ENCODE measurements at places on chromosomes 7 and 10.

DNA sequence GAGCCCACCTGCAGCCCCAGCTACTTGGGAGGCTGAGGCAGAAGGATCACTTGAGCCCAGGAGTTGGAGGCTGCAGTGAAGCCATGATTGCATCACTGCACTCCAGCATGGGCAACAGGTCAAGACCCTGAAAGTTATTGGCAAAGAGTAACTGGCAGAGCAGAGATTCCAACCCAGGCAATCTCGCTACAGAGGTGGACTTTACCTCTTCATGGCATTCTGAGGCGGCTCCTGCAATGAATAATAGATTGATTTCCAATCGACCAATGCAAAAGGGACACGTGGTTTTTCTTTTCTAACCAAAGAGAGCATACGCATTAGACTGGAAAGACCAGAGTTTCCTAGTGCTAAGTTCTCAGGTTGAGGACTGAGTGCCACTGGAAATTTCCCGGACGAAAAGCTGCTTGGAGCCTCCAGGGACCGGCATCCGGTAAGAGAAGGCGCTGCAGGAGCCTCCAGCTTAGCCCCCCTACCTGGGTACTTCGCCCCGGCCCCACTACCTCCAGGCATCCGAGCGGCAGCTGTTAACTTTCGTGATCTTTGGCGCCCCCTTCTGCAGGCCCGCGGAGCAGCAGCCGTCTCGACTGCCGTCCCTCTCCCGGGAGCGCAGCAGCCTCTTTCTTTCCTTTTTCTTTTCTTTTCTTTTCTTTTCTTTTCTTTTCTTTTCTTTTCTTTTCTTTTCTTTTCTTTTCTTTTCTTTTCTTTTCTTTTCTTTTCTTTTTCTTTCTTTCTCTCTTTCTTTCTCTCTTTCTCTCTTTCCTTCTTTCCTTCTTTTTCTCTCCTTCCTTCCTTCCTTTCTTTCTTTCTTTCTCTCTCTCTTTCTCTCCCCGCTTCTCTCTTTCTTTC, 4.1 kb downstream of the MBLAC1 start:
- peak; percentile 48 for DNase-seq

DNA sequence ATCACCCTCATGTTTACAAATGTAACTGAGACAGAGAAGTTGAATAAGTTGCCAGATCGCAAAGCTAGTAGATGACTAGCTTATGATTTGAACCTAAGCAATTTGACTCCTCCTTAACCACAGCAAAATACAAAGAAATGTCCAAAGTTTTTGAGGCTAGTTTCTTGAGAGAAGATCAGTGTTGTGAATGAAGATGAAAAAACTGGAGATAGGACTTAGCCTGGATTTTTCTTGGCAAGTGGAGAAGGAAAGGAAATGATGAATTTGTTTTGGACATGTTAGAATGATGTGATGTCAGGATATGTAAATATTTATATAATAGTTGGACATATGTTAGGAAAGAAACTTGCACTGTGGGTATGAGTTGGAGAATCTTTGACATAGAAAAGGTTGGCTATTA, 149.8 kb downstream of the LSMEM1 start:
- DNase-seq: no peak

- no peak for DNase-seq
Measured at GRCh38 chr7:148708026-148708885, 9.6 kb downstream of the CUL1 start.

- no peak for DNase-seq
Measured at GRCh38 chr10:62904281-62904875, 88.2 kb upstream of the EGR2 start.

DNA sequence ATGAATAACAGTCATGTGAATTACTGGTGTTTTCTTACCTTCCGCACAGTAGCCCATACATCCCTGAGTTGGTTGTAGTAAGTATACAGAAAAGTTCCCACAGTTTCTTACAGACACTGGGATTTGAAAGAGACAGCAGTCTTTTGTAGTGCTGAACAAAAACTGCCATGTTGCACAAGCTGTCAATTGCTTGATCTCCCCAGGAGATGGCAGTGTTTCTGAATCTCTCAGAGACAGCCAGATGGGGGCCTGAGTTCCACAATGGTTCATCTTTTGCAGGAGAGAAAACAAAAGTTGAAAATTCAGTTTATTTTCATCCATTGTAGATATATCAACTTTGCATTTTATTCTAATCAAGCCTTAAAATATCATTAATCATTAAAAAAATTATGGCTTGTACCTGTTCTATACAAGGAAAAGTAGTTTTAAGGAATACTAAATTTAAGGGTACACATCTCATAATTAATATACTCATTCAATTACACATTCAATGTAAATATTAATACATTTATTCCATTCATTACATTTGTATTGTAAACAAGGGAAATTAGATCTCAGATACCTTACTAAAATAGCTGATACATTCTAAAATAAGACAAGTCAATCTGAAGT, 14.5 kb downstream of the VWDE start:
- DNase-seq: no peak

DNA sequence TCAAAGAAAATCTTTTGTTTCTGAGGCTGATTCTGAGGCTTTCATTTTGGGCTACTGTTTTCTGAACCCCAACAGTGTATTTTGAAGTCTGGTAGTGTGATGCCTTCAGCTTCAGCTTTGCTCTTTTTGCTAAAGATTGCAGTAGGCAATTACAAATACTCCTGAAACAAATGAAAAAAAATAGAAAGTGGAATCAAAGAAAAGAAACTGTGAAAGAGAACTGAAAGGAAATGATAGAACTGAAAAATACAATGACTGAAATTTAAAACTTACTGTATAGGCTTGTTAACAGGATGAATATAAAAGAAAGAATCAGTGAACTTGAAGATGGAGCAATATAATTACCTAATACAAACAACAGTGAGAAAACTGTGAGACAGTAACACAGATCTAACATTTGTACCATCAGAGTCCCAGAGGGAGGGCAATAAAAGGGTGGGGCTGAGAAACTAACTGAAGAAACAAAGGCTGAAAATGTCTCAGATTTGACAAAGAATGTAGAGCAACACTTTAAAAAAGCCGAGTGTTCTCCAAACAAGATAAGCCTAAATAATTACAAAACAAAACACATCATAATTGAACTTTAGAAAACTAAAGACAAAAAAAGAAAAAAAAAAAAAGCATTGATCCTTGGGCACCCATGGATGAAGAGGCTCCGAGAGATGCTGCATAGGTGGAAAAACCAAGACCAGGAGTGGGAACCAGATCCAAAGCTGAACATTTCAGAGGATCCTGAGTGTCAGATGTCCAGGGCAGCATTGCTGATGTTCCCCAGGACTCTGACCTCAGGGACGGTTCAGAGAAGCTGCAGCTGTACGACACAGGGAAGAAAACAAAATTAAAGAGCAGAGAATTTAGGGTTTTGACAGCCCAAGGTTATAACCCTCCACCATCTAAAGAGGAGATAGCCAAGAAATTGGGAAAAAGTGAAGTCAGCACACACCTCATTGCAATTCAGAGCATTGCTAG, 223.2 kb upstream of the IGFBP3 start:
- no peak for DNase-seq

DNA sequence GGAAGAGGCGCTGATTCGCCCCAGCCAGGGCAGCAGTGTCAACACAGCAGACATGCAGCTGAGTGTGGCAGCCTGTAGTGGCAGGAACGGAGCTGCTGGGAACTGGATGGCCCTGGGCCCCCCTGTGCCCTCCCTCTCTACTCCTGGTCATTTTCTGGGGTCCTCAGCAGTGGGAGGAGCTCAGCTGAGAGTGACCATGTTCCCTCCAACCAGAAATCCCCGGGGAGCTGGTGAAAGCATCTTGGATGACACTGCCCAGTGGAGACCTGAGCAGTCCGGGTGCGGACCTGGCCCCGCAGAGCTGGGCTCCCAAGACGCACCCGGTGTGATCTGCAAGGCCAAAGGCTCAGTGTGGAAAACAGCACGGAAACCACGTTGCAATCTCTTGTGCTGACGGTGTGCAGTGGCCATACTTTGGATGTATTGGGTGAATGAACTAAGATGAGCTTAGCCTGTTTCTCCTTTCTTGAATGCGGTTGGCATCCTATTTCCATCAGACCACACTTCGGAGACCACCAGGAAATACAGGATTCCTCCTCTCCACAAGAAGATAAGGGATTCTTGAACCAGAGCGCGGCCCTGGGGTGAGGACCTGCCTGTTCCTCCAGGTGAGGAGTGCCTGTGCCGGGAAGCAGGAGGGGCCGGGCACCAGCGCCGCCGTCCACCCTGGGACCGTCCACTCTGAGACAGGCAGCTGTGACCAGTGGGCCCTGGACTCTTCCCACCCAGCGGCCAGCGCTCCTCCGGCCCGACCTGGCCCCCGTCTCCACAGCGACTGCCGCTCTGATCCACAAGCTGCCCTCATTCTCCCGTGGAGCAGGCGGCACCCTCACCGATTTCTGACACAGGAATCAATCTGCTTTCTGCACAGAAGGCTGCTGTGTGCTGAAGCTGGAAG, 93.5 kb upstream of the DIP2C start:
- no peak for DNase-seq

DNA sequence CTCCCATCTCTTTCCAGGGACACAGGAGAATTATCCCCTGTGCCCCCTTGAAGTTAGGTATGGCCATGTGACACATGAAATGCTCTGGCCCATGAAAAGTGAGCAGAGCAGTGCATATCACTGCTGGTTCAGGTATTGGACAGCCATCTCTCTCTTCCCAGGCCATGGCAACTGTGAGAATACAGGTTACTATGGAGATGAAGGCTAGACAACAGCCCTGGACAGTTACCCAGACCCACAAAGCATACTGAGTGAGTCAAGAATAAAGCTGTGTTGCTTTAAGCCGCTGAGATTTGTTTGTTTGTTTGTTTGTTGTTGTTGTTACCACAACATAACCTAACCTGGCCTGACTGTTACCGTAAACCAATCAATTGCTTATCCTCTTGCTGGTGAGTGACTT, 722.3 kb downstream of the KCNMA1 start:
- DNase-seq: no peak

Measured in stimulated activated CD8-positive, alpha-beta memory T cell treated with anti-CD3 and anti-CD28 coated beads, Interleukin-15, amount 100 ng/mL, for 4 hours (primary cell).